SK-N-SH treated with all-trans-retinoic acid at 6 μM for 48 hours (cell line): ENCODE measurements at places on chromosomes 5 and 9.
A peak's percentile ranks its signal among the peaks of the same experiment; 100 is the strongest.

- ATAC-seq, result no peak
These were observed 39.2 kb downstream of the GPR107 start for GRCh38 chr9:130092910-130093309.

GRCh38 chr5:26278078-26278477 lies 760.3 kb downstream of the CDH9 start:
- no peak for ATAC-seq

- ATAC-seq, result no peak
These were observed 58.0 kb upstream of the CEMIP2 start for GRCh38 chr9:71826279-71826678.

GRCh38 chr5:59123595-59124561 lies 541.0 kb downstream of the RAB3C start:
- no peak for ATAC-seq

DNA sequence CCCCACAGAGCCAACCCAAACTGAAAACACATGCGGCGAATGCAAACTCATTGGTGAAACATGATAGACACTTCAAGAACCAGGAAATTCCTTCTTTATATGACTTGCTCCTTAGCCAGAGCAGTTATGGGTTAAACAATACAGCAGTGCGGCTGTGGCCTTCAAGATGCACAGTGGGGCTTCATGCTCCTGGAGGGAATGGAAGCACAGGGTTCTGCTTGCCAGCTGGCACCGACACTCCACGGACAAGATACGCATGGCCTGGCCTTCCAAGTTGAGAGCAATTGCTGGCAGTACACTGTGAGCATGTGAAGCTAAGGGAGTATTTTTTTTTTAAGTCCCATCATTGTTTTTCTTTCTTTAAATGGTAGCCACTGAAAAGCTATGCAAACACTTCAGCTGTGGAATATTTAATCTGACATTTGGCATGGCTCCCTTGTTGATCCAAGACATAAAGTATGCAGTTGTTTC lies 451.6 kb upstream of the CD180 start:
- ATAC-seq, result no peak

DNA sequence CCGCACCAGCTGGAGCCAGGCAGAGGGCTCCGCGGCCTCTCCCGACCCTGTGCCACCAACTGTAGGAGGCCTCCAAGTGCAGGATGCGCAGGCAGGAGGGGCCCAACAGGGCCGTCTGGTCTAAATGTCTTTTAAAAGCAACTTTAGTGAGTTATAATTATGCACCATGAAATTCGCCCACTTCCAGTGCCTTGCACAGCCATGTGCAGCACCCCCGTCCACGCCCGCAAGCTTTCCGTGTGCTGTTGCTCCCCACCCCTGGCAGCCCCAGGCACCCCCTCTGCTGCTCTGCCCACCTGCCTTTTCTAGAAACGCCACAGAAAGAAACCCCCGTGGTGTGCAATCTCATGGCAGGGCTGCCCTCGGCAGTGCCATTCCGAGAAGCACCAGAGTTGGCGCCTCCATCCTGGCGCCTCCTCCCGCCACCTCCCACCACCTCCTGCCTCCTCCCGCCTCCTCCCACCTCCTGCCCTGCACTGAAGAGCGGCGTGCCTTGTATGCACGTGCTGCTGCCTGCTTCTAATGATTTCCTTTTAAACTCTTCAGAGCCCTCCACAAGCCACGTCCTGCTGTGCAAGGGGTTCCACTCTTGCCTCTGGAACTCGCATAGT lies 7.5 kb upstream of the SLC6A18 start:
- ATAC-seq, result no peak

DNA sequence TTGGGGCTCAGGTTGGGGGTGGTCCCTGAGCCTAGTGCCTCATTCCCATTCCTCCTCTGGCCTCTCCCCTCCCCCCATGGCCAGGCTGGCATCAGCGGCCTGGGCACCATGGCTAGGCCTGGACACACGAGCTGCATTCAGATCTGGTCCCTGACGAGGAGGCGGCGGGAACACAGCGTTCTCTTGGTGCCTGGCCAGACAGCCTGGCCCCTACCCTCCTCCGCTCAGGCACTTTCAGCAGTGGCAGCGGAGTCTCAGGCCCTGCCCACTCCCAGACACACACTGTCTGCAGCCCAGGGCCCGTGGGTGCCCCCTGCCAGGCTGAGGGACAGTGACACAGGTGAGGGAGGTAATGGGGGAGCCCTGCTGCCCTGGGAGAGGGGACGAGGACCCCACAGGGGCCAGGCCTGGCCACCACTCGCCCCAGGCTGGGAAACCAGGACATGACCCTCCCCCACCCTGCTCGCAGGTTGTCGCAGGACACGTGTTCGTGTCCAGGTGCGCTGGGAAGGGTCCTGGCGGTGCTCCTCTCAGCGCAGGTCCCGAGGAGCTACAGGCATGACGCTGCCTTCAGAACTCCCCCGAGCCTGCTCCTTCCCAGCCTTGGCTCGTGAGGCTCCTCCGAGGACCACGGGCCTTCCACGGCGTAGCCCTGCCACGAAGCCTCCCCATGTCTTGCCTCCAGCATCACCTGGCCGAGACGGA lies 19.9 kb upstream of the UBAC1 start:
- ATAC-seq, result no peak

DNA sequence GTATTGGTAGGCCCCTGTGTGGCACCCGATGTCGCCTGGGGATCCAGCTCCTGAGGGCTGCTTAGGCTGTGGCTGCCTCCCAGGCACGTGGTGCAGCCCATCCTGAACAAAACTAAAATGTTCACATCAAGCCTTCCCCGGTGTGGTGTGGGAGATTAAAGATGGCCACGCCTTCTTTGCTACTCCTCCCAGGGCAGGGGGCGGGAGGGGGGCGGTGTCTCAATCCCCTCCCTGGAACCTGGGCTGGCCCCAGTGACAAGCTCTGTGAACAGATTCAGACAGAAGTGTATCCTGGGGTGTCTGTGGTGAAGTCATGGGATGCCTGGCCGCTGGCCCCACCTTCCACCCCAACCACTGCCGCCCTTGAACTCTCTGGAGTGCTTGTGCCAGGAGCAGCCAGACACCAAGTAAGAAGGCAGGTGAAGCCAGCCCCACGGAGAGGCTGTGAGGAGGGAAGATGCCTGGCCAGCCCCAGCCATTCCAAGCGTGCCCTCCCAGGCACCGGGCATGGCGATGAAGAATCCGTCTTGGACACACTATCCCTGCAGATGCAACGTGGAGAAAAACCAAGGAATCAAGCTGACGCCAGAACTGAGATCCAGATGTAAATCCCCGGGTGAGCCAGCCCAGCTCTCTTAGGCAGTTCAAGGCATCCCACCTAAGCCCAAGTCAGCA lies 75.8 kb downstream of the AK8 start:
- ATAC-seq, result no peak

DNA sequence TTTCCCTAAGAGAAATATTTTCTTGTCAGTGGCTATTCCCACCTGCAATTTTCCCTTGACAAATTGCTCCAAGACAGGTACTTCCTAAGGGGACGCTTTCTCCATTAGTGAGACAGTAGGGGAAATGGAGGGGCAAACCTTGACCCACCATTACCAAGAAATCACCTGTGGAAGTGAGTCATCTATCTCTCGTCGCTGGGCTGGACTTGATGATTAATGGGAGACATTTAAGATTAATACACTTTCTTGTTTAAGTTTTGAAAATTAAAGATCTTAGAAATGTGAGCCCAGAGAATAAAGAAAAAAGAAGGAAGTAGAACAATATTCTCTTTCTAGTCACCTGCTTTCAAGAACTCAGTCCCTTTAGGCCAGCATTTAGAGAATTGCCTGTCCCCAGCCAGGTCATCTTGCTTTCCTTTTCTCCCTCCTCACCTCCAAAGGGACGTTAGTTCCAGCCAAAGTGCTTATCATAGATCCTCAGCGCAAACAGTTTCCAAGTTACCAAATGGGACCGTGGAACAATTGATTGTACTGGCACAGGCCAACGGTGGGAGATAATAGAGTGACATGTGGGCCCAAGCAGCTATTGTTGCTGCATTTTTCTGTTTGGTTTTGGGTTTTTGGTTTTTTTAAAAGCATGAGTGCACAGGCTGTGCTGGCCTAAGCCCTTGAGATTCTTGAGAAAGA lies 284.4 kb downstream of the ENC1 start:
- no peak for ATAC-seq

- no peak for ATAC-seq
These were observed 199.3 kb upstream of the ADAMTSL1 start for GRCh38 chr9:18274693-18275092.

DNA sequence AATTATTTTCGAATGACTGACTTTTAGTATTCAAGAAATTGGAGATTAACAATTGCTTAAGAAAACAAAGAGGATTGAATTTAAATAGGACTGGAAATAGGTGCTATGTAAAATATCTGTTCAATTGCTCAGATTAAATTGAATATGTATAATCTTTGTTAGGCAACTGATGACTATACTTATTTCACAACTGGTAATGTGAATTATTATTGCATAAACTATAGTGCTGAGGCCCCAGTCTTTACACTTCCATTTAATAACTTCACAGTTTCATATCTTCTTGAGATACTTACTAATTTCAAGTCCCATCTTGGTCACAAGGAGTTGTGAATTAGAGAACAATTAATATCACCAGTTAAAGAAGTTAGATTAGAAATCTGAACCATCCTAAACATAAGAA lies 16.7 kb downstream of the CEP78 start:
- ATAC-seq, result no peak

DNA sequence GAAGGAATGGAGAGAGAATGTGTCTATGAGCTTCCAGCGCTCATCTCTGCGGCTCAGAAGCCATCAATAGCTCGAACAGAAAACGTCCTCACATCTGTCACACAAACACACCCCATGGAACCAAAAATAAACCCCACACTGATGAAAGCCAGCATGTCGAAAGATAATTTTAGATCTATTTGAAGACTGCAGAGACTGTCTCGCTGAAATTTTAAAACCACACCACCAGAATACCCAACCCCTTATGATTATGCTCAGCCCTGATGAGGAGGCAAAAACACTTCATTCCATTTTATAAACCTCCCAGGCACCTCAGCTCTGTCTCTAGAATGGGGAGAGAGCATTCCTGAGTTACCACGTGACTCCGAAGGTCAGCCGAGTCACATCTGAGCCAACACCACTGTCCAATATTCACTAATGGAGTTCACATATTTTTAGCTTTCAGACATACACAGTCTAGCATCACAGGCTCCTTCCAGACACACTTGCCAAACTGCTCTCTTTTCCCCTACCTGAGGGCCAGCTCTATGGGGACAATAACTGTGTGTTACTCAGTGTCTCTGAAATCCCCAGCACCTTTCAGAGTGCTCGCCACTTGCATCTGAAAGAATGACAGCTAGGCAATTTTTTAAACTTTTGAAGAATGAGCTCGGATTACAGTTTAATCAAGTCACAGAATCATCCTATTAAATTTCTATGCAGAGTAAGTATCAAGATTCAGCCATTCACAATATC lies 63.2 kb downstream of the SERINC5 start:
- peak; percentile 72 for ATAC-seq

- peak; percentile 60 for ATAC-seq
These were observed 5.5 kb upstream of the ESM1 start for GRCh38 chr5:54990841-54991258.

- ATAC-seq, result no peak
These were observed 22.0 kb upstream of the ANKRD34B start for GRCh38 chr5:80592105-80592504.

DNA sequence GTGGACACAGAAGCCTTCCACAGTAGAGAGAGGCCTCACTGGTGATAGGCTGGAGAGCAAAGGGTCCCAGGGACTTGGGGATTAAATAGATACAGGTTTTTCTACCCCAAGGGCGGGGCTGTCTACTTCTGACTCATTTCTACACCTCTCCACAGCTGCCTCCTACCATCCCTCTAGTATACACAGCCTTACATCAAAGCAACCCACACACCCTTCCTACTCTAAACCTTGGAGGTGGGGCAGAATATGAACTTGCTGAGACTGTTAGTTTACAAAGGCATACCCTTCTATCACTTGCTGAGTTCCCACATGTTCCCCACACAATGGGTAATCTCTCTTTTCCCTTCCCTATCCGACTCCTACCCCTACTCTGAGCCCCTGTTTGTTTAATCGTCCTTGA lies 19.9 kb upstream of the PCA3 start:
- no peak for ATAC-seq

DNA sequence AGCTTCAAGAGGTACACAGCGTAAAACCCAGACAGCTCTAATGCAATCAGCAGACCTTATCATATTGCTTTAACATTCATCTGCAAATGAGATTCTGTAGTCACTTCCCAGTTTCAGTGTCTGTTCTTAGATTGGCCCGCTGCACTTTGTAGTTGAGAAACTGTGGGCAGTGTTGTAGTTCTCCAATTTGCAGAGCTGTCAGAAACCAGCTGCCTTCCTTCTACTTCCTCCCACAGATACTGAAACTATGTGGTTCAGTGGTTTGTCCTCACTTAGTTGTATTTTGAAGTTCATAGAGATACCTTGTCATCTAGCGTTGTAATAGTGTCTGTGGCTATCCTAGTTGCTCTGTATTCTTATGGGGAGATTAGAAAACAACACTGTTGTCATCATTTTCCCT lies 39.6 kb upstream of the TRIM36 start:
- ATAC-seq, result no peak

DNA sequence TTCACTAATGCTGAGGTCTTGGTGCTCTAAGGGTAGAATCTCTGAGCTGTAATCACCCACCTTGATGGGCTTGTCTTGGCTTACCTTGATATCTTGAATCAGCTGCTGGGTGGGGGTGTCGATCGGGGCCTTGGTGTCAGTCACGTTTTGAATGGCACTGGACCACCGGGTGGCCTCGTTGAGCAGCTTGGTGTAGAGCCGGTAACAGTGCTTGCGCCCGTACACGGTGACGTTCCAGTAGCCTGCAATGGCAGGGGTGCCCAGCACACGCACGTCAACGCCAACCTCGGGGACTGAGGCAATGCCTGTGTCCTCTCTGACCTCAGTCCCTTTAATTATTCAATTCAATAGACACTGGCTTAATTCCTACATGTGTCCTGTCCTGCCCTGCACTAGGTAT lies 63.1 kb upstream of the RETREG1 start:
- ATAC-seq, result 0 out of 3 replicates have a peak, but pooled peaks have one; percentile 28

GRCh38 chr9:93680443-93681268 lies 104.3 kb downstream of the PHF2 start:
- peak; percentile 14; the same call in 2 of the 3 replicates for ATAC-seq

DNA sequence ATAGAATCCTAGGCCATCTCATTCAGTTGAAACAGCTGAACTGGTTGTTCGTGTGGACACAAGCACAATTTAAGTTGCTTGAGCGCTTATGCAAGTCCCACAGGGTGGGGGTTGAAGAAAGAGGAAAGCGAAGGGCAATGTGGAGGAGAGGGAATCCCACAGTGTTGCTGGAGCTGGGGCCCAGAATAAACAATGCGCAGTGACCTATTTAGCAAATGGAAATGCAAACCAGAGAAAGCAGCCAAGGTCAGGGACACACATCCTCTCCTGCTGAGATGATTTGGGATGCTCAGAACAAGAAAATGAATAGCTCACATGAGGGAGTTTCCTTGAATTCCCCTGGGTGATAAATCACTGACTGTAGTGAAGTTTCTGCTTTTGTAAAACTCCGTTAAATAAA lies 838.3 kb downstream of the TLE4 start:
- no peak for ATAC-seq

DNA sequence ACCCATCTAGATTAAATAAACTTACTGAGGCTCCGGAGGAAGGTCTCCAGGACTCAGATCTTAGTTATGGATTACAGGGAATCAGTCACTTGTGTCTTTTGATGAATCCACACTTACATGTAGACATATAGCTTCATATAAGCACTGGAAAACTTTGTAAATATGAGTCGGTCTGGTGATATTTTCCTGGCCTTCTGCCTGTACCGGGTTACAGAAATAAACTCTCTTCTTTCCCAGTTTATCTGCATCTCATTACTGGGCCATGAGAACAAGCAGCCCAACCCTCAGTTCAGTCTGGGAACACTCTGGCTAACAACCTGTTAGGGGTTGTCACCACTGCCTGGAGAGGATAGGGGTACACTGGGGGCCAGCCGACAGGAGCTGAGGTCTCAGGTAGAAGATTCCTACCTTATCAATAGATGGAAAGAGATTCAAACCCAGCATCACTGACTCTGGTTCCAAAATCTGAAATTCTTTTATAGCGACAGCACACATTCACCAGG lies 59.1 kb downstream of the THBS4 start:
- ATAC-seq, result no peak
